ENCODE measurements at places on chromosomes 7 and 10.

- DNase-seq: peak; percentile 59
Measured at GRCh38 chr10:71268247-71268691, 50.8 kb upstream of the SLC29A3 start.

- DNase-seq: no peak
Measured at GRCh38 chr7:156612930-156613329, 27.6 kb upstream of the RNF32 start.

DNA sequence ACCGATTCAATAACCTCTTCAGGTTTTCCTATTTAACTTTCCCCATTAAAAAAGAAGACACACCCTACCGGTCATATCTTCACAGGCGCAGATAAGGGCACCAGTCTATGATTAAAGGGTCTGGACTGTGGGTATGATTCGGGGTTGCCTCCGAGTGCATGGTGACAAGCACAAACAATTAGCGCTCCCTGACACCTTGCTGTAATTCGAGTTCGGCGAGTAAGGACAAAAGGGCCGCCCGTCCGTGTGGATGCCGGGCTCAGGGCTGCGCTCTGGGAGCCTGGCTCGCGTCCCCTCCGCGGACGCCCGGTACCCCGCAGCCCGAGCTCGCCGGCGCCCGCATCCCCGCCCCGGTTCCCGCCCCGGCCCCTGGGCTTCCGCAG is 111.9 kb upstream of the RHEB start:
- no peak for DNase-seq

DNA sequence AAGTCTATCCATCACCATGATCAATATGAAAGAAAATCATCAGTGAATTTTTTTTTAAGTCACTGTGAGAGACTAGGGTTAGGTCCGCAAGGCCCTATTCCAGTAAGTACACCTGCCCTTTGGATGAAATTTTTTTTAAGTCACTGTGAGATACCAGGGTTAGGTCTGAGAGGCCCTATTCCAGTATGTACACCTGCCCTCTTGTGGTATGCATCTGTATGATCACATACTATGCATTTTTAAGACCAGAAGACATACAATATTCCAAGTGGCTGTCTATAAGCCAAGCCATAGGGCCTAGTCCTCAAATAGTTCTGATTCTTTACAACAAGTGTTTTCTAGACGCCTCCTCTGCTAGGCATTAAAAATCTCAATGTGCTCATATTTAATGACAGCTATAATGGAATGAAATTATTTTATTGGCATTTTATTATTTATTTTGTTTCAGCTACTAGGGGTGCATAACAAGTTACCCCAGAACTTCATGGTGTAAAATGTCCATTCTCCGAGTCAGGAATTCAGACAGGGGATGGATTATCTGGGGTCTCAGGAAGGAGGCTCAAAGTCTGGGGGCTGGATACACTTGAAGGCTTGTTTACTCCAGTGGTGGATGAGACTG is 53.1 kb downstream of the TEX36 start:
- peak; percentile 3 for DNase-seq

GRCh38 chr10:129847741-129848483 is 116.2 kb downstream of the EBF3 start:
- DNase-seq: no peak

DNA sequence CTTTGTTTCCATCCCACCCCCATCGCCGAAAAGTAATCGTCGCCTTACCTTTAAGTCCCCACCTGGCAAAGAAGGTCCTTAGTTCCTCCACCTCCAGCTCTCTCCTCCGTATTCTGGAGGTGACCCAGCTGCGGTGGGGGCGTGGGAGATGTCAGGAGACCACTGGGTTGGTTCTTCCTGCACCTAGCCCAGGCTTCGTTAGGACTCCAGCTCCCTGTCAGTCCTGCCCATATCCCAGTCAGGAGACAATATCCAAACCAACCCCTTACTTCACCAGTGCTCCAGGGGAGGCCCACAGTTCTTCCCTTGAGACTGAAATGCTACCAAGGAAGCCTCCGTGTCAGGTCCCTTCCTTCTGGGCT is 693 bp downstream of the ADIRF start:
- no peak for DNase-seq

DNA sequence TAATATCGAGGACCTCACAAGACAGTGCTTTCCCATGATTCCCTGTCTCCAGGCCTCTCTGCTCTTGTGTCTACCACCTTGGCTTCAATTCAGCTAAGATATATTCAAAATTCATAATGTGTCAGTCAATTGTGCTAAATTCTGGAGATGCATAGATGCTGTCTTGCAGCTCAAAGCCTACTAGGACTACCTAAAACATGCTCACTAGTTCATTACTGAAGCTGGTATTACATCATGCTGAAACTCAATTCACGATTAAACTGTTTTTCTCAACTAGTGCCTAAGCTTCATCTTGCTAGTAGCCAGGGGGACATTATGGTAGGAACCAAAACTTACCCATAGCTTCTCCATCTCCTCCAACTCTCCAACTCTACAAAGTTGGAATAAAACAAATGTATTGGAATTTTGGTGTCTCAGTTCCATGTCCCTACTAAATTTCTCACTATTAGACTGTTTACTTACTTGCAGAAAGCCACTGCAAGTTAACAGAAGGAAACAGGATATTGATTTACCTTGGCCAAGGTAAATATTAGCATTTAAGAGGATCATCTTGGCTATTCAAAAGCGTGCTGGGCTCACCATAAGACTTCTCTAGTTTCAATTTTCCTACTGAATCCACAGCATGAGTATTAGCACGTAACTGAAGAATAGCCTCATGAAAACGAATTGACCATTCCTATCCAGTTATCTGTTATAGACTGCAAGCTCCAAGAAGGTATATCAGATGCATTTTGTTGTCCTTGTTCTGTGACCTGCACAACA is 53.6 kb downstream of the CREB3L2 start:
- no peak for DNase-seq

GRCh38 chr10:20948686-20949327 is 51.7 kb upstream of the NEBL start:
- no peak for DNase-seq

GRCh38 chr10:788796-789748 is 99.6 kb upstream of the DIP2C start:
- DNase-seq: peak; percentile 83

GRCh38 chr10:19683960-19684359 is 132.3 kb upstream of the PLXDC2 start:
- DNase-seq: no peak

DNA sequence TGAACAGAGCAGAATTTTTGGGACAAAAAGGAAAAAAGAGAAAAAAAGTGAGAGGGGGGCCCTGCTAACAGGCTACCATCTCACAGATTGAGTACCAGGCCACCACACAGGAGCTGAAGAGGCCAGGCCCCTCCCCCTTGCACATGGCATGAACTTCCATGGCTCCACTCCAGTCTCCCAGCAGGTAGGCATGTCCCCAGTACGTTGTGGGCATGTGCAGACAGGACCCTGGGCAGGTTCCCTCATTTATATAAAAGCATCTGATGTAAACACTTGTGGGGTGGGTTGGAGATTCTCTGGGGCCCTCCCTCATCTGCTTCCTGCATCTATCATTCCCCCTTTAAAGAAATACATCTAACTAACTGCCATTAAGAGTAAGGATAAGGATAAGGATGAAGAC is 45.0 kb upstream of the AKR1C1 start:
- DNase-seq: no peak

DNA sequence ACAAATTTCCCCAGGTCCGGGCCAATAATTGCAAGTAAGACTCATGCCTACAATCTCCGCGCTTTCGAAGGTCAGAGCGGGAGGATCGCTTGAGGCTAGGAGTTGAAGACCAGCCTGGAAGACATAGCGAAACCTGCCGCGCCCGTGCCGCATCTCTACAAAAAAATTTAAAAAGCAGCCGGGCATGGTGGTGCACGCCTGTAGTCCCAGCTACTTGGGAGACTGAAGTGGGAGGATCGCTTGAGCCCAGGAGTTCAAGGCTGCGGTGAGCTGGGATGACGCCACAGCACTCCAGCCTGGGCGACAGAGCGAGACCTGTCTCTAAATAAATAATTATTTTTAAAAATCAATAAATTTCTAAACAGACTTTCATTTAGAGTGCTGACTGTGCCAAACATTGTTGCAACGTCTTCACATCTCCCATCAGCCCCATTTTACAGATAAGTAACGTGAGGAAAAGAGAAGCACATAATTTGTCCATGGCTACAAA is 494 bp upstream of the CFAP43 start:
- DNase-seq: no peak

- no peak for DNase-seq
Measured at GRCh38 chr7:97002555-97003261, 2.6 kb upstream of the DLX6 start.

- DNase-seq: no peak
Measured at GRCh38 chr7:141014125-141014523, 628 bp downstream of the MRPS33 start.

DNA sequence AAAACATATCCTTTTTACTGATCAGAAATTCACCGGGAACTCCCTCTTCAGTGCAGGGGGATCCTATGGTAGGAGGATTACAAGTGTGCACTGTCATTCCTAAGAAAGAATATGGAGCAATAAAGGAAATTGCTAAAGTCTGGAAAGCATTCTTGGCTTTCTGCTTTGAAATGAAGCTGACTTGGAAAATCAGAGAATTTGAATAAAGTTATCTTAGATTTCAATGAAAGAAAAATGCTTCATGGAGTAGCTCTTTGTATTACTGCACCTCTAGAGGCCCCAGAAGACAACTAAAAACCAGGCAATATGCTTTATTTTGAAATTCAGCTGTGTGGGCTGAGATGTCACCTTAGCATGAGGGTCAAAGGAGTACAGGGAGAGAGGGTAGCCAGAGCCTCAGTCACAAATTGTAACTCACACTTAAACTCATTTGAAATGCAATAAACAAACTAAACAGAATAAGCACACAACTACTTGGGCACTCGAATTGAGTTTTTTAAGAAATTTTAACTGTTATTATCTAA is 102.5 kb downstream of the IMMP2L start:
- DNase-seq: no peak

GRCh38 chr10:46035923-46036849 is 5.8 kb upstream of the NCOA4 start:
- no peak for DNase-seq

DNA sequence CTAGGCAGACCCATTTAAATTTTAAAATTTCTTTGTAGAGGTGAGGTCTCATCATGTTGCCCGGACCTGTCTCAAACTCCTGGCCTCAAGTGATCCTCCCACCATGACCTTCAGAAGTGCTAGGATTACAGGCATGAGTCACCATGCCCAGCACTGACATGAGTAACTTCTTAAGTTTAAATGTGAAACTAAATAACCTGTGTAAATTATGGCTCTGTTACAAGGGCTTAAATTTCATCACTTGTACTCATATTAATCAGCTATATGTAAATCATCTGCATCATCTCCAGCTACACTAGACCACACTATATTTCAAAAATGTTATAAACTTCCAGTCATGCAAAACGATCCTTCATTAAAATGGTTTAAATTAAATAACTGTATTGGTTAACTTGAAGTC is 56.1 kb downstream of the ATAD1 start:
- DNase-seq: no peak

- DNase-seq: no peak
Measured at GRCh38 chr10:54368984-54369383, 432.0 kb downstream of the PCDH15 start.

DNA sequence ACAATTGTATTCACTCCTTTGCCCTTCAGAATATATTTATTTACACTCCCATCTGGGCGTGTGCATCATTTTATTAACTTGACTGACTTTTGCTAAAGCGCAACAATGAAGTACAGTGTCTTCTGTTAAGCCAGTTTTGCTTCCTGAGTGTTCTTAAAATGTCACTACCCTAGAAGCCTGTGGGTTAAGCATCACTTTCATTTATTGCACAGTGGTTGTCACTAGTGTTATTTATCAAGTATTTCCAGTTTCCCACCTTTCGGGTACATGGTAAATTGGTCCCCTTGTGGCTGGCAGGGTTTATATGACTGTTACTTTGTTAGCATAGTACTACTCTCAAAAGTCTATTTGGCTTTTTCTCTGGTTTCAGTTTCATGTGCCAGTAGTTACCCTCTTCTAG is 3.3 kb downstream of the HILPDA start:
- no peak for DNase-seq

GRCh38 chr7:104133238-104133637 is 74.6 kb downstream of the ORC5 start:
- DNase-seq: no peak

- no peak for DNase-seq
Measured at GRCh38 chr10:82390866-82391658, 516.1 kb downstream of the NRG3 start.

GRCh38 chr10:31033147-31033546 is 1.5 kb upstream of the ZNF438 start:
- no peak for DNase-seq

DNA sequence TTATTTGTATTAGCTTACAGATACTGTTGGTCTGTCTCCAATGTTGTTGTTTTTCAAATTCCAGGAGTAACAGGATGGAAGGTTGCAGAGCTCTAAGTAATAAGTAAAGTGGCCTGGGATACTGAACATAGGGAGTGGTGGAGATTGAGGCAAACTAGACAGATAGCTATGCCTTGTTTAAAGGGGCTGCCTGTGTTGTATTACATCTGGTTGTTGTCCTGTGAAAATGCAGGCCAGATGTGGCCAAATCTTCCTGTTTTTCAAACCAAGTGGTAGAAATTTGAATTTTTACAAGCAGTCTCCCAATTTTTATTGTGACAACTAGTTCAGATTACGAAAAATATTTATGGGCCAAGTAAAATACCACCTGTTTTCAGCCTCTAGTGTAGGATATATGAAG is 33.5 kb downstream of the BICC1 start:
- DNase-seq: no peak

GRCh38 chr10:1642600-1643160 is 94.6 kb downstream of the ADARB2 start:
- no peak for DNase-seq

DNA sequence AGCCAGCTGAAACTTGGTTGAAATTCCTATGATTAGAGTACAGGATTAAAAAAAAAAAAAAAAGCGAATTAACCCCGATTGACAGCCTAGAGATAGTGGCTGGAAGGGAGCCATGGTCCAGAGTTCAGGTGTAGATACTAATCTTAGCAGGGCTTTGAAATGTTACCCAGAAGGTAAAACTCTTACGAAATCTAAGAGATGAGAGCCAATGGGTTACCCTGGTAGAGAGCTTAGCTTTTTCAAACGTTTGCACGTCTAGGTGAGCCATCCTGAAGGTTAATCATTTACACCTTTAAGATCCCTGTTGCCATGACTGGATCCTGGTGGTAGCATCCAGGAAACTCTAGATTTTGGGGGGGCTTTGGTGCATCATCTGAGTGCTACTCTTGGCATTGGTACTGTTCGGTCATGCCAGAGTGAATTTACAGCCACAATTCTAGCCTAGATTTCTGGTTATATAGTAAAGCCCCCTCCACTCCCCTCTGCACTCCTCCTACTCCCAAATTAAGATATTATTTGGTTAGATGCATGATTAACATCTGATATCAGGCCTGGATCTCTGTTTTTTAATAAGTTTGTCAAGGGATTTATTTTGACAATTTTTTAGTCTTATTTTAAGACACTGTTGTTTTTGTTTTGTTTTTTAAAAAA is 1.2 kb downstream of the AGFG2 start:
- DNase-seq: no peak

Data from midbrain (tissue), 1 donor.